CD4-positive, CD25-positive, alpha-beta regulatory T cell (primary cell): ENCODE measurements at places on chromosomes 6 and 20.

DNA sequence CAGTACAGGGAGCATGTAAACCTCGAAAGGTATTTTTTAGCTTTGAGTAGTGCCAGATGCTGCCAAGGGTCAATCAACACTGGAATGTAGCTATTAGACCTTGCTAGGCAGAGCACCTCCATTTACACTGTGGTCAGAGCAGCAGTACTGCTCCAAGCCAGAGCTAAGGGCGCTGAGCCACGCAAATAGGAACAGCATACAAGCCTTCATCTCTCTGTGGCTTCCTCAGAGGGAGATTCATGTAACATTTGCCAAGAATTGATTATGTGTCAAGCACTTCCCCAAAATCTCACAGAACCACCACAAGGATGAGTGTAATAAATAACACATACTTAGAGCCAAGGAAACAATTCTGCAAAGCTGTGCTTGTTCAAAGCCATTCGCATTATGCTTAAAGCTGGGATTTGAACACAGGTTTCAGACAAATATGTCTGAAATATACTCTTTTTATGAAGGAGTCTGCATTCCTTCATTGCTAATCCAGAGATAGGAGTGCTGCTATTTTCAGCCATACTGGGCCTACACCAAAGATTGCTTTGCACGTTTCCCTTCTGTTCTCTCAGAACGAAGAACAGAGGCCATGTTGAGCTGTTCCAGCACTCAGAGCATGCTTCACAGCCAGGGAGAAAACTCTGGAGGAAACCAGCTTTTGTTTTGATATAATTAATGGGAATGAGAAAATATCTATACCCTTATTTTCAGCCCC is 97.7 kb downstream of the SLC16A10 start:
- DNase-seq = no peak

- no peak for DNase-seq
These were observed 710.5 kb downstream of the RFPL4B start for GRCh38 chr6:113057567-113058053.

DNA sequence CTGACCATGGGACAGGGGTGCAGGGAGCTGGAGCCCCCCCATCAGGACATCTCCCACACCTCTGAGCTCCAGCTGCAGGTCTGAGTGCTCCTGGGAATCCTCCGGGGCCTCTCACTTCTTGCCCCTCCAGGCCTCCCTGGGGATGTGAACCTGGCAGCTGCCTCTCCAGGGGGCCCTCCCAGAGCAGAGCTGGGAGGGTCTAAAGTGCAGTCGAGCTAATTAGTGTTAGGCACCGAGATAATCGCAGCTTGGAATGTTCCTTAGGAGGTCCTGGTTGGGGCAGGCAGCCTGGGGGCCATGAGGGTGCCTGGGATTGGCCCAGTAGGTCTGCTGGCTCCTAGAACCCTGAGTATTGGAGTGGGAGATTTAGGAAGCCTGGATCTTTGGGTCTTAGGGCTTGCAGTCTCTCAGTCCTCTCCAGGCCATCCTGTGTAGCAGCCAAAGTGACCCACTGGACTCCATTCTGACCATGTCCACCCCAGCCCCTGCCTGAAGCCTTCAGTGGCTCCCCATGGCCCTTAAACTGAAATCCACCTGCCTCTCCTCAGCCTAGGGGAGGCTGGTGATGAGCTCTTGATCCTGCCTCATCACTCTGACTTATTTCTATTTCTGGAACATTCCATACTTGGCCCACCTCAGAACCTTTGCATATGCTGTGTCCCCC is 26.0 kb downstream of the CEBPB start:
- no peak for DNase-seq

- DNase-seq = no peak
These were observed 102.7 kb upstream of the CNKSR3 start for GRCh38 chr6:154613137-154613676.

DNA sequence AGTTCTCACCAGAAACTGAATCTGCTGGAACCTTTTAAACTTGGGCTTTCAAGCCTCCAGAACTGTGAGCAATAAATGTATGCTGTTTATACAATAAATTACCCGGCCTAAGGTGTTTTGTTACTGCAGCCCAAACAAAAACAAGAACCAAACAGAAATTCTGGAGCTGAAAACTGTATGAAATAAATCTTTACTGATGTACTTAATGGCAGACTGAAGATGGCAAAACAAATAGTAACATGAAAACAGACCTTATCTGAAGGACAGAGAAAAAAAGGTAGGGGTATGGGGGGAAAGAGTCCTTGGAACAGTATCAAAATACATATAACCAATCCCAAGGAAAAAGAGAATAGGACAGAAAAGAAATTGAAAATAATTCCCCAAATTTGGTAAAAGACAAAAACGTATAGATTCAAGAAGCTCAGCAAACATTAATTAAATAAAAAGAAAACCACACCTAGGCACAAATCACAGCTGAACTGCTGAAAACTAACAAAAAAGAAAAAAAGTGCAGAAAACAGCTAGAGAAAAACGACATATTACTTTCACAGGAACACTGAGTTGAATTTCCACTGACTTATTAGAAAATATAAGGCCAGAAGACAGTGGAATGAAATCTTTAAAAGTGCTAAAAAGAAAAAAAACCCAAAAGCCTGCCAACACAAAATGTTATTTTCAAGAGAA is 47.7 kb downstream of the NOL7 start:
- DNase-seq = no peak

GRCh38 chr6:11235062-11235461 is 2.6 kb upstream of the NEDD9 start:
- no peak for DNase-seq

GRCh38 chr6:11428895-11429294 is 108.7 kb upstream of the TMEM170B start:
- no peak for DNase-seq

- DNase-seq = no peak
These were observed 234.4 kb downstream of the SMOC2 start for GRCh38 chr6:168675375-168675774.

- no peak for DNase-seq
These were observed 533.9 kb downstream of the RFPL4B start for GRCh38 chr6:112881027-112881426.

- no peak for DNase-seq
These were observed 25.8 kb upstream of the MTRF1L start for GRCh38 chr6:153028286-153028685.

DNA sequence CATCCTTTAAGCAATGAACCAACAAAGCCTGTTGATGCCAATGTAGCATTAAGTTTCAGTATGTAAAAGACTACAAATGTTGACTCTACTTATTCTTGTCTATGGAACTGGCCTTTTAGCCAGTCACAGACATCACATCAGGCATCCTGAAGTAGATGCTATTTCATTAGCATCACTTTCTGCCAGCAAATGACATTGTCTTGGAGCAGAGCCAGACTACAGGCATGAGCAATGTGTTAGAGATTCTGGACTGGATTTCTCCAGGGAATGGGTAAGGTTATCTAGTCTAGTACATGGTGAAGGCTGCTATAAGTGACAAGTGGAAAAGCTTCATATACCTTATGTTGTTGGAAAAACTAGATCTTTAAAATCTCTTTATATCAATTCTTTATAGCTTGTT is 142.9 kb downstream of the ADGRB3 start:
- no peak for DNase-seq

- DNase-seq = no peak
These were observed 101.1 kb downstream of the HIVEP1 start for GRCh38 chr6:12113190-12113577.

GRCh38 chr6:66508433-66508832 is 801.4 kb upstream of the EYS start:
- DNase-seq = no peak

DNA sequence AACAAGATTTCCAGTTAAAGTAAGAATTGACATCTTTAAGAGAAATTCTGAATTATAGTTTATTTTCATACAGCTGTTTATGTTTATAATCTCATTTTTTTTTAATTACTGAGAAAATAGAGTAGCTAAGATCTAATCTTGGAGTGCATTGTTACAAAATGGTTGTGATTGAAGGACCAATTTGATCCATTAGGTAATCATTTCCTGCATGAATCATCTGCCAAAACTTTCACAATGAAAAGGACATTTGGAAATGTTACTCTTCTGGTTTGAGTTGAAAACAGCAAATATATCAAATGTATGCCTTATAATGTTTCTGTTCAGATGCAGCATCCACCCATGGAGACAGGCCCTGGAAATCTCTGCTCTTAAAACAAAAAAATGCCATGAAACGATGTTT is 19.0 kb downstream of the TUBB2A start:
- DNase-seq = no peak

DNA sequence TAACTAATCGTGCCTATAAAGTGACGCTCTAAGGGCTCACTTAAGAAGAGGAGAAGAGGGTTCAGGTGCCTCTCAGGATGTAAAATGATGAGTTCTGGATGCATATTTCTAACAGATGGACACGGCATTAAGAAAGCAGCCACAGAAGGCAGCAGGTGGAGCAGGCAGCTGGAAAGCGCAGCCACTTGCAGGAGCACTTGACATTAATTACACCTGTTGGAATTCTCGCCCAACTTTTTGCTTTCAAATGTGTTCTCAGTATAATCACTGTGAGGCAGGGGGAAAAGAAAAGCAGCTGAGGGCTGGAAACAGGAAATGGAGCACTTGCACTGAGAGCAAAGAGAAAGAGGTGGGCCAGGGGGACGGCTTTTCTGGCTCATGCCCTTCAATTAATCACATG is 164.2 kb downstream of the NKAIN2 start:
- no peak for DNase-seq

- no peak for DNase-seq
These were observed 26.4 kb downstream of the ABHD12 start for GRCh38 chr20:25364180-25364788.

- DNase-seq = no peak
These were observed 11.7 kb downstream of the TMEM244 start for GRCh38 chr6:129849456-129849855.

GRCh38 chr6:117493470-117493869 is 11.0 kb downstream of the DCBLD1 start:
- DNase-seq = no peak

GRCh38 chr20:37516811-37517750 is 4.0 kb upstream of the NNAT start:
- no peak for DNase-seq

- DNase-seq = no peak
These were observed 277.6 kb upstream of the RNF217 start for GRCh38 chr6:124684621-124685020.

- no peak for DNase-seq
These were observed 6.7 kb downstream of the TGIF2 start for GRCh38 chr20:36579996-36580545.

DNA sequence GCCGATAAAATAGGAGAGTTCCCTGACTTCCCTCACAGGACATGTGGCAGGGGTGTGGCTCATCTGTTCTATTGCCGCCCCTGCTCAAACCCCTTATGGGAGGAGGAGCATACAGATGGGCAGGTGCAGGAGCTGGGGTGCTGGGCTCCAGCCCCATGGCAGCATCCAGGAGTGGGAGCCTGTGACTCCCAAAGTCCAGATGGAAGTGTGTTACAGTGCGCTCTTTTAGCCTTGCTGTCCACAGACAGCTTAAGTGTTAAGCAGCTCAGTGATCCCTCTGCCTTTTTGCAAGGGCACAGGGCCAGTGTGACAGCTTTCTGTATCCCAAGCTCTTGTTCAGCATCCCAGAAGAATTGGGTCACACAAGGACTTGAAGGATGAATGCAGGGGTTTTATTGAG is 212.3 kb upstream of the MYLIP start:
- DNase-seq = no peak

DNA sequence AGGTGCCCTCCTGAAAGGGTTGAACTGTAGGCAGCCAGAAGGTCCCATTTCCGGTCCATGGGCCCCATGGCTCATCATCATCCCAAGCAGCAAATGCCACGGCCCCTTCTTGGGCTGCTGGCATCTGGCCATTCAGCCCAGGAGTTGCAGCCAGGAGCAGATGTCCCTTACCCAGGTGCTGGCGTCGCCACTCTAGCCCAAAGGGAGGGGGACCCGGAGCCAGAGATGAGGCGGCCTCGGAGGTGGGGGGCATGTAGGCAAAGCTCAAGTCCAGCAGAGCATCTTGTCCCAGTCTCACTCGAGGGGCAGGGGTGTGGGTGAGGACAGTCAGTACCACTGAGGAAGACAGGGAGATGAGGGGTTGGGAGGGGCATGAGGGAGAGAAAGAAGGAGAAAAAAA is 6.3 kb upstream of the RGL2 start:
- DNase-seq = no peak

- DNase-seq = no peak
These were observed 427.9 kb upstream of the JAG1 start for GRCh38 chr20:11101696-11102095.

- no peak for DNase-seq
These were observed 114.0 kb upstream of the NEDD9 start for GRCh38 chr6:11346516-11346915.

DNA sequence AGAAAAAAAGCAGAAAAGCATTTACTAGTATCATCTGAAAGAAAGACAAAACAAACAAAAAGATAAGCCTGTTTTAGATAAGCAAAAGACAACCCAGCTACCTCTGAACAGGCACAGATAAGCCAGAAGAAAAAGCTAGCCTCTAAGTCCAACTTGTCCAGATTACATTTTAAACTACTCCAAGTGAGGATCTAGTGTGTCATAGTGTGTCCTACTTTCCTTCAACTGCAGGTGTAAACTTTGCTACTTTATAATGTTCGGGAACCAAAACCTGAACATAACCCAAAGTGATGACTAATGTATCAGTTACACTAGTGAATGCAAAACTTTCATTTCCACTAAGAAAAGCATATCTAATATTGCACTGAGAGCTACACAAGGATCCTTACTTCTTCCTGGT is 19.5 kb downstream of the ADNP start:
- no peak for DNase-seq

- no peak for DNase-seq
These were observed 176.1 kb downstream of the EPHA7 start for GRCh38 chr6:93243231-93243778.
